ENCODE measurements at places on chromosomes 3 and 15. TPM values are rescaled to one million over a fixed set of nuclear protein-coding genes. Genes with fewer than 3 reads are reported as not detected.

DNA sequence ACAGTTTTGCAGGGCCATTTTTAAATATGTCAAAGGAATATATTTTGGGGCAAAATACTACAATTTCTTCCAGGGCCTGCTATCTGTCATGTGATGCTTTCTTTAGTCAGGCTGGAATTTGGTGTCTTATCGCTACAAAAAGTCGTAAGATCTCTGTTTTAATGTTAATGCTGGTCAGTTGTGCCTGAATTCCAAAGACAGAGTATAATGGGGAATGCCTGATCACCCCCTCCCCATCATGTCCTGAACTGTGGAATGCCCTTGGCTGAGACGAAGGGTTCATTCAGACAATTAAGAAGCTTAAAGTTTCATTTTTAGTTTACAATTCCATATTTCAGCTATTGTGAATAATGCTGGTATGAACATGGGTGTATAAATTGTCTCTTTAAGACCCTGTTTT, 203.0 kb downstream of the TBC1D5 start:
- DNase-seq = no peak

Gene PLSCR5
- not detected for total RNA-seq

Gene HAUS2
- 39.1 TPM for total RNA-seq

Gene C3orf52
- 0.19 TPM for total RNA-seq

- peak; percentile 63 for DNase-seq
These were observed 559 bp downstream of the PKM start for GRCh38 chr15:72230197-72231065.

DNA sequence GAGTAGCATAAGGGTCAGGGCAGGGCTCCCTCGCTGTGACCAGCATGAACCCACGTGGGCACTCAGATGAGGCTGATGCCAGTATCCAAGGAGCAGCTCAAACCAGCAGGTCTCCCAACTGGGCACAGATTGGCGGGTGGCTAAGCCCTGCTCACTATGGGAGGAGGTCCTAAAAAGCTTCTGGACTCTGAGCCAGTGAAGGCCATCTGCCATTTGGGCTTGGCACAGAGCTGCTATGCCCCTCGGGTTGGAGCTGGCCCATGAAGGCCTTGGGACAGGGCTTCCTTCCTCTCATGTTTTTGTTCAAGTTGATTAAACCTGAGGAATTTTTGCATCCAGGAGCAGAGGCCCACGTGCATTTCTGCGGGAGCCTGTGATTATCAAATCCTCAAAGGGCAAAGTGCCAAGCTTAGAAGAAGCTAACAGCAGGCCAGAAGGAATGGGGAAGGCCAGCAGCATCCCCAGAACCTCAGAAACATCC, 4.3 kb upstream of the STRA6 start:
- no peak for DNase-seq

DNA sequence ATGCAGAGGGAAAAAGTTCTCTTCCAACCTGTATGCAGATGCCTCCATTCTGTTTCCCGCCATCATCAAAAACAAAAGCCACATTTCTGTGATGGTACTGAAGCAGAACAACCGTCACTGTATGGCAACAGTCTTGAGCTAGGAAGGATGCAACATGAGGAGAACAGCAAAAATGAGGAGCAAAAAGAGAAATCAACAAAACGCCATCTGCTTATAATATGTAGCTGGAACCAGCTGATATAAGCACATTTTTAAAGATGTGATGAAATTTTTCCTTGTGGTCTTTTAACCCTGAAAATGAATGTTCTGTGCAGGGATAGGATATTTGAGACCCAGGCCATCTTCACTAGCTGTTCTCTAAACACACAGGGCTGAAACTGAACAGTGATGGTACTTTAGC, 287.0 kb downstream of the ZIC4 start:
- DNase-seq = no peak

Gene PLSCR2
- total RNA-seq = not detected

GRCh38 chr3:23404246-23404645, 201.1 kb downstream of the UBE2E2 start:
- DNase-seq = no peak

Gene FETUB
- total RNA-seq = not detected

- DNase-seq = no peak
These were observed 33.6 kb downstream of the PLSCR4 start for GRCh38 chr3:146217324-146217723.

DNA sequence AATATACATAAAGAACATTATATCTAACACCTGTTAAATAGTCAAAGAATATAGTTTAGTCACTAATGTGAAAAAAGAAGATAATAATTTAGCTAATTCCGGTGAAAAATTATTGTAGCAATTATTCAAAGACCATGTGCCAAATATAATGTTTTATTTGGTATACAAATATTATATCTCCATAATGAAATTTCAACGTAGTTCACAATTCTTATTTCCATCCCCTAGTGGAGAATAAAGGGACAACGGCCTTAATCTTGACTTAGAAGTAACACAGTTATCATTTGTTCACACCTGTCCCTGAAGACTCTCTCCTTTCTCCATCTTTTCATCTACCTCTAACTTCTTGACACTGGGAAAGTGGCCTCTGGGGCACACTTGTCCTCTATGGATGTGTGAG, 213.4 kb downstream of the ERC2 start:
- DNase-seq = no peak

DNA sequence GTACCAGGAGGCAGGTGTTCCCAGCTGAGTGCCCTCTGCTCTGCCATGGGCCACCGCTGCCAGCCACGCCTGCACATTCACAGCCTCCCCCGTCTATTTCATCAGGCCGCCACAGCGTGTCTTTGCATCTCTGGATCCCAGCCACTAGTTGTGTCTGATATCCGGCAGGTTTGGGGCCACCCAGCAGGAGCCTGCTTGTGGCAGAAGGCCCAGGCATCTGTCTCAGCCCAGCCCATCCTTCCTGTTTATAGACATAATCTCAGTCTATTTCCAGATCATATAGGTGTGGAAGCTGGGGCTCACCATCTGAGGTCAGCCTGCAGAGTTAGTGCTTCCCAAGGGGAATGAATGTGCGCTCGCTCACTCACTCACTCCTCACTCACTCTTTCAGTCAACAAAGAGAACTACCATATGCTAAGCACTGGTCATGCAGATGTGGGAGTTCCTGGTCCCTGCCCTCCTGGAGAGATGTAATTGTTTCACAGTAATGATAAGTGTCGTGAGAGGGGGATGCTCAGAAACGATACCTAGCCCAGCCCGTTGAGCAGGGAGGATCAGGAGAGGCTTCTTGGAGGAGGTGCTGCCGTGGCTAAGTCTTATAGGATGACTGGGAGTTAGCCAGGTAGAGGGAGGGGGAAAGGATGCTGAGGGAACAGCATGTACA, 60.6 kb downstream of the FGD5 start:
- peak; percentile 68 for DNase-seq

Gene CCK
- total RNA-seq = not detected

Gene PRR20G
- total RNA-seq = not detected

GRCh38 chr15:34718681-34719665, 35.8 kb downstream of the GJD2 start:
- no peak for DNase-seq

- no peak for DNase-seq
These were observed 114.2 kb downstream of the CNTN3 start for GRCh38 chr3:74500257-74500656.

Gene CORO2B
- 0.17 TPM for total RNA-seq

Gene PIF1
- total RNA-seq = 0.50 TPM

GRCh38 chr3:40120806-40121205, 188.7 kb upstream of the EIF1B start:
- DNase-seq = no peak

Gene ACTRT3
- total RNA-seq = not detected

- no peak for DNase-seq
These were observed 29.7 kb downstream of the DENND4A start for GRCh38 chr15:65762399-65762798.

DNA sequence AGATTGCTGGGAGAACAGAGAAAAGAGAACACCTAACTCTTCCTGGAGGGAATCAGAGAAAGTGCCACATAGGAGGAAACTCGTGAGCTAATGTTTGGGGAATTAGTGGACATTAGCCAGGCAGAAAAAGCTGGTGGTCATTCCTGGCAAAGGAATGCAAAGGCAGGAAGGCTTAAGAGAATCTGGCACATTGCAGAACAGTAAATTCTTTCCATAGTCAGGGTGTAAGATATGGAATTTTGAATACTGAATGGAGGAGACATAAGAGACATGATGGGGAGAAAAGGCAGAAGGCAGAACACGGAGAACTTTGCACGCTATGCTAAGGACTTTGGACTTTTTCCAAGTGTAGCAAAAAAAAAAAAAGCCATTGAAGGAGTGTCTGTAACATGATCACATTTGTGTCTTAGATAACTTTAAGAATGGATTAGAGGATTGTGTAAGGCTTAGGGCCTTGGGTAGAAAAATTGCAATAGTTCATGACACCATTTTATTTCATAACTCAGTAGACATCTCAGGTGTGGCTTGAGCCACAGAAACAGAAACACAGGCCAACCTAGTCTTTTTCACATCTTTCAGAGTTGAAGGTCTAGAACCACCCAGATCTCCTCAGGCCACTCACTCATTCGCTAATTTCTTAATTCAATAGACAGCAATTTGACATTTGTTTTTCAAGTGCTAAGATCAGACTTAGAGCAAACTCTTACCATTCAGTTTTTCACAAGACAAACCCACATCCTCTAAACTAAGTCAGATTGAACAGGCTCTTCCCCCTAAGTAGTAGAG, 31.2 kb upstream of the CCDC80 start:
- DNase-seq = no peak

Gene MPI
- 19.9 TPM for total RNA-seq

GRCh38 chr3:53426918-53427317, 67.5 kb upstream of the CACNA1D start:
- DNase-seq = no peak

- no peak for DNase-seq
These were observed 831 bp downstream of the IFT57 start for GRCh38 chr3:108221393-108221792.

DNA sequence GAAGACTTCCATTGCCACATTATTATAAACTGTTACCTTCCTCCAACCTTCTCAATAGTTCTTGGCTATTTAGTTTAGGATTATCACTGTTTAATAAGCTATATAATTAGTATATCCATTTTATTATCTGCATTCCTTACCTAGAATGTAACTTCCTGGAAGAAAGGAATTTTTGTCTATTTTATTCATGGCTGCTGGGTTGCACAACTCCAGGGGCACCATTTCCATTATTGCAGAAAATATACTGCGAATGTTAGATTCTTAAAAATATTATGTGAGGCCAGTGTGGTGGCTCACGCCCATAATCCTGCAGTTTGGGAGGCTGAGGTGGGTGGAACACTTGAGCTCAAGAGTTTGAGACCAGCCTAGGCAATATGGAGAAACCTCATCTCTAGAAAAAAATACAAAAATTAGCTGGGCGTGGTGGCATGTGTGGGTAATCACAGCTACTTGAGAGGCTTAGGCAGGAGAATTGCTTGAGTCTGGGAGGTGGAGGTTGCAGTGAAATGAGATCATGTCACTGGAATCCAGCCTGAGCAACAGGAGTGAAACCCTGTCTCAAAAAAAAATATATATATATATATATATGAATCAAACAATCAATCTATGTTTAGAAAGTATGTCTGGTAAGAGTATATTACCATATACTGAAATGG, 19.9 kb downstream of the CLDN1 start:
- DNase-seq = no peak

GRCh38 chr3:7543294-7543880, 682.5 kb downstream of the GRM7 start:
- no peak for DNase-seq

Gene ZBED2
- total RNA-seq = 0.19 TPM

Gene PROS1
- not detected for total RNA-seq

DNA sequence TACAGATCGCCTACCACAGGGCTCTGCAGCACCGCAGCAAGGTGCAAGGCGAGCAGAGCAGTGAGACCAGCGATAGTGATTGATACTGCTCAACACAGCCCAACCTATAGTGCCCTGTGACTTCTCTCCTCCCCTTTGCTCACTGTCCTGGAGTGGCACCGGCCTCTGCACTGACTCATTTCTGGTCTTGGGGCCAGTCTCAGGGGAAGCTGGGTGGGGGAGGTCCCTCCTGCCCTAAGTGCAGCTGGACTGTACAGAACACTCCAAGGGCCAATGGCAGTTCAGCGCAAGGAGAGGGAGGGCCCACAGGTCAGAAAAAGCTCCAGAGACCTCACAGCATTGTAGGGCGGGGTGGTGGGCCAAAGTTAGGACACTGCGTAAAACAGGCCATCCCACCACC, 2.5 kb upstream of the OGG1 start:
- no peak for DNase-seq

DNA sequence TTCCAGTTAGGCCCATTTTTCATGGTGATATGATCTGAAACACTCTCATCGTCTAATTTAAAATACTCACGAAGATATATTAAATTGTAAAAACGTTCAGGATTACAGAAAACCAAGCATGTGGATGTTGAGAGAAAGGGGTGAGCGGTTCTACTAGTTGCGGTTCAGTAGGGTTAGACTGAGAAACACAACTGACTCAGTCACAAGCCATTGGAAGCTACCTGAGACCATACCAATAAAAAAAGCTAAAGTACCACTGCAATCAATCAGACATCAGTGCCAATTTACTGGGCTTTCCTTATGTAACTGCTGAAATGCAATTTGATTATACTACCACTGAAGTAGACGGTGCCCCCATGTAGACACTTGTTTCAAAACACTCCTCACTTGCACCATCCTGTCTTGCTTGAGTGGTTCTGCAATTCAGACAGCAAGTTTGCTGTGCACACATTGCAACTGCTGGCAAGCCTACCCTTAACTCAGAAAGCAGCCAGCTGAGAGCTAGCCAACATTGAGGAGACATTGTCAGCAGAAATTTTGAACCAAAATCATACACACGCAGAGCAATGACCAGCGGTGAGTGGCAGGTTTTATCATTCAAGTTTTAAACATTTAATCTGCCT, 368.7 kb upstream of the ARHGEF26 start:
- DNase-seq = no peak

Gene CSTA
- total RNA-seq = not detected

- DNase-seq = no peak
These were observed 84.3 kb downstream of the HERC1 start for GRCh38 chr15:63749330-63749942.

GRCh38 chr3:25427155-25427554, 908 bp upstream of the RARB start:
- DNase-seq = no peak

Measured in CD8-positive, alpha-beta T cell (primary cell).